ENCODE measurements at places on chromosomes 2 and 18. TPM values are rescaled to one million over a fixed set of nuclear protein-coding genes. Genes with fewer than 3 reads are reported as not detected.

The GMPPA gene
- 49.3 TPM for total RNA-seq

The STK17B gene
- 35.4 TPM for total RNA-seq

The COL3A1 gene
- 0.22 TPM for total RNA-seq

The AQP12A gene
- total RNA-seq = not detected

The TMEM17 gene
- total RNA-seq = 2.4 TPM

The LCT gene
- total RNA-seq = 0.03 TPM

The PLGLB2 gene
- total RNA-seq = 2.3 TPM

The GALNT5 gene
- total RNA-seq = 0.03 TPM

The C2orf72 gene
- 2.4 TPM for total RNA-seq

The SLC5A7 gene
- total RNA-seq = 0.04 TPM

The SERPINB8 gene
- 0.34 TPM for total RNA-seq

The GPR75 gene
- 1.1 TPM for total RNA-seq

The MLPH gene
- total RNA-seq = not detected

The CPLX4 gene
- 0.12 TPM for total RNA-seq

The L3MBTL4 gene
- 0.34 TPM for total RNA-seq

The SLC30A3 gene
- total RNA-seq = 0.56 TPM

The STEAP3 gene
- 1.2 TPM for total RNA-seq

The CENPA gene
- 42.8 TPM for total RNA-seq

The HRH4 gene
- total RNA-seq = not detected

The KCNJ3 gene
- total RNA-seq = 0.77 TPM

The UCN gene
- 1.2 TPM for total RNA-seq

The NR4A2 gene
- 0.56 TPM for total RNA-seq

Data from neural progenitor cell (in vitro differentiated cells).